ENCODE measurements at places on chromosomes 5 and 9.

- peak; percentile 58 for DNase-seq
Observed at GRCh38 chr5:151223447-151224264, at the start of gene CCDC69. TSS of gene CCDC69 (minus strand) at chr5:151224092. CDS start at chr5:151223970, 122 bp downstream.

DNA sequence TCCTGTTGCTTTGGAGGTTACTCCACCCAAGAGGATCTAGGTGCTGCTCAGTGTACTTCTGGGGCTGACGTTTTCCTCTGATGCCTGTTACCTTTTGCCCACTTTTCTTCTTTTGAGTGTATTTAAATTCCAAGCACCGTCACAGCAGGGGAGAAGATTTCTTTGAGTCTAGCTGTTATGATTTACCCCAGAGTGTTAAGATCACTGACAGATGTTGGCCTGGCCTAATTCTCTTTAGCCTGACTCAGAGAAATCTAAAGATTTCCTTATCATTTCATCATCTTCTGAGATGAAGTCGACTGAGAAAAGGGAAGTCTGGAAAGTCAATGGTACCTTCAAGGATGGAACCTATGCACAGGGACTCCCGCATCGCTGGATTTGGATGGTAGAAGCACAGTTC is 191.5 kb downstream of the FBXL7 start:
- no peak for DNase-seq

DNA sequence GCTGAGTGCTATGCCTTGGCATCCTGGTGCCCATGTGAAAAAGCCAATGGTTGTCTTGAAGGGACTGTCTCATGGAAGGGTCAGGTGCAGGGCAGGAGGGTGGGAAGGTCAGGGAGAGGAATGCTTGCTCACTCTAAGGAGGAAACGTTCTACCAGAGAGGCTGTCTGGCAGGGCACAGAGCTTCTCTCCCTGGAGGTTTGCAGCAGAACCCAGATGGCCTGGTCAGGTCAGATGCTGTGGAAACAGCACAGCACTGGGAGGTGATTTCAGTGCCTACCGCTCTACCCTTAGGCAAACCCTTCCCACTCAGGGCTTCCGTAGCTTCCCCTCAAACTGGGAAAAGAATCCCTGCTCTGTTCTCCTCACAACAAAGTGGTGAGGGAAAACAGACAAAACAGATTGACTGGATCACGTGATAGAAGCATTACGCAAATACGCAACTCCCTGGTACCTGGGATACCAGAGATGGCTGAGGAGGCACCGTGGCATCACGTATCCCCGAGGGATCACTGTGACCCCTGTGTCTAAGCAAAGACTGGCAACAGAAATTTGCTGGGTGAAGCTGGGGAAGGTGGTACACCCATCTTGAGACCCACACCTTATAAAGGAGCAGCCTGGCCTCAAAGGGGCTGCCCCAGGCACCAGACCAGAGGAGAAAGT is 3.9 kb upstream of the MGAT1 start:
- DNase-seq = no peak

GRCh38 chr5:149749481-149750365 is 19.6 kb downstream of the PPARGC1B start:
- DNase-seq = peak; percentile 48

DNA sequence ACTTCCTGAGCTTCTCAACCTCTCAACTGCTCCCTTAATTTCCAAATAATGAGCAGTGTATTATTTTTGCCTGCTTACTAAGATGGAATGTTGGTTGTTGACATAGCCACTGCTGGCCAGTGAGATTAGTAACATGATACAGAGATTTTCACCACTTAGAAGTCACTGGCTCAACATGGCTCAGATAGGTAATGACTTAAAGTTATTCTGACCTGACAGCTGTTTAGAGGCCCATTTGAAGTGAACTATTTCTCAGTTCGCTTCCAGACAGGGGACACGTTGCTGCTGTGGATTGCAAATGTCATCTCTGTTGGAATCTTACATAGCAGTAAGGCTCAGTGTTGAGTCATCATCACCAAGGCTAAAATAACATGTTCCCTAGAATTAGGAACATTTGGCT is 490.2 kb downstream of the TLE4 start:
- DNase-seq = peak; percentile 3

DNA sequence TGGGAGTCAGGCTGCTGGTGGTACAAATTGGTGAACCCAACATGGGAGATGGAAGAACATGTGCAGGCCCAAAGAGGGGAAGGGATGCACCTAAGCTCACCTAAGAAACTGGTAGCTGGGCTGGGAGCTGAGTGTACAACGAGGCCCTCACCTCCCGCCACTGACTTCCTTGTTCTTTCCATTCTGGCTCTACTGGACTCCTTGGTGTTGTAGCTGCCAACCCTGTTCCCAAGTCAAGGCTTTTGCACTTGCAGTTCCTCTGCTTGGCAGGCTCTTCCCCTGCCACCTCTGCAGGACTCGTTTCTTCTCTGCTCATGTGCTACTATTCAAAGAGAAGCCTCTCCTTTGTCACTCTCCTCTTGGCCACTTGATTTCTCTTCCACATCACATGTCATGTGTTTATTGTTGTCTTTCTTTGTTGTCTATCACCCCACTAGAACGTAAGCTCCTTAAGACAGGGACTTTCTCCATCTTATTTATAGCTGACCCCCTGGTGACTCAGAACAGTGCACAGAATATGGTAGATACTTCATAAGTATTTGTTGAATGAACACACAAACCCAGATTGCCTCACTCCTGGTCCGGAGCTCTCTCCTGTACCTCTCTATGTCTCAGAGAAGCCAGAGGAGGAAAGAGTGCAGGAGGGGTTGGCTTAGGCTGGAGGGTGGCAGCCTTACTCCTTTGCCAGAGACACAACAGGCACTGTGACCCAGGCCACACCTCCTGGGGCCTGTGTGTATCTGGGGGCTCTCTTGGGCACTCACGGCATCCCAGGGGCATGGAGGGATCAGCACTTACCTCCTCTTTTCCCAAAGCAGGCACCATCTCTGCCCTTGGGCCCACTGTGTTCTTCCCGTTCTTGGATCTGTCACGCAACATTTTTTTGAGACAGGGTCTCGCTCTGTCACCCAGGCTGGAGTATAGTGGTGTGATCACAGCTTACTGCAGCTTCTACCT is 5.2 kb upstream of the SPINK4 start:
- peak; percentile 74 for DNase-seq

- no peak for DNase-seq
Observed at GRCh38 chr9:92482329-92482728, at the start of gene ASPN. TSS of gene ASPN (minus strand) at chr9:92482506.

- no peak for DNase-seq
Observed at GRCh38 chr5:99088309-99088708, 159.5 kb upstream of the CHD1 start.

GRCh38 chr9:93064392-93065134 is 6.1 kb downstream of the SUSD3 start:
- peak; percentile 26 for DNase-seq

DNA sequence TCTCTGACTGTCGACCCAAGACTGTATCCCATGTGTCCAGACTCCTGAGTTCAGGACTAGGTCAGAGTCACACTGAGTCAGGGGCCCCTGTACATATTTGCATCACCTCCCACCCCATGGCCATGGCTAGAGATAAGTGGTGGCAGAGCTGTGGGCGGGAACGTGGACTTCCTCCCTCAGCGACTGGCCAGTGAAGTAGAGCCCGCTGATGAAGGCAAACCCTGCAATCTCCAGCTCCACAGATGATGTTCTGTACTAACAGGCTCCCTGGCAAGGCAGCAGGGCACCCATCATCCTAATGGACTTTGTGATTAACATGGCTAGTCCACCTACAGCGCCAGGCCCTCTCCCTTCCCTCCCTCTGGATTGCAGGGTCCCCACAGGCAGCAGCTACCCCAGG is 110.5 kb upstream of the LRRTM2 start:
- DNase-seq = no peak

DNA sequence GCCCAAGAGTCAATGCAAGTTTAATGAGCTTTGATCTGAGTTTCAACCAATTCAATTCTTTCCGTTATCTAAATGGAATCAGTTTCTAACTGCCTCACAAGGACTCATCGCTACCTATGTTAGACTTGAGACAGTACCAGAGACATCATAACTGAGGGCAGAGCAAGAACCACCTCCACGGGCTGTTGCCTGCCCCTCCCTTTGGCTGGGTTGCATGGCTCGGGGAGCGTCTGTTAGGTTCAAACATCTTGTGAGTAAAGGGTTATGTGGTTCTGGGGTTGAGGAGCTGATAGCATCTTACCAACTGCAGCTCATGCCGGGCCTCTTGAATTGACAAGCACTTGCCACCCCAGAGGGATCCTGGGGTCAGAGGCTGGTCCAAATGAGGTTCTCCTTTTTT is 457.9 kb downstream of the ENC1 start:
- no peak for DNase-seq

- DNase-seq = no peak
Observed at GRCh38 chr9:130992682-130993032, 16.3 kb upstream of the LAMC3 start.

GRCh38 chr5:167866797-167867196 is 424.6 kb upstream of the WWC1 start:
- no peak for DNase-seq

- no peak for DNase-seq
Observed at GRCh38 chr5:37090781-37091180, 158.4 kb downstream of the CPLANE1 start.

- no peak for DNase-seq
Observed at GRCh38 chr5:122661496-122662180, 113.2 kb upstream of the SNX2 start.

DNA sequence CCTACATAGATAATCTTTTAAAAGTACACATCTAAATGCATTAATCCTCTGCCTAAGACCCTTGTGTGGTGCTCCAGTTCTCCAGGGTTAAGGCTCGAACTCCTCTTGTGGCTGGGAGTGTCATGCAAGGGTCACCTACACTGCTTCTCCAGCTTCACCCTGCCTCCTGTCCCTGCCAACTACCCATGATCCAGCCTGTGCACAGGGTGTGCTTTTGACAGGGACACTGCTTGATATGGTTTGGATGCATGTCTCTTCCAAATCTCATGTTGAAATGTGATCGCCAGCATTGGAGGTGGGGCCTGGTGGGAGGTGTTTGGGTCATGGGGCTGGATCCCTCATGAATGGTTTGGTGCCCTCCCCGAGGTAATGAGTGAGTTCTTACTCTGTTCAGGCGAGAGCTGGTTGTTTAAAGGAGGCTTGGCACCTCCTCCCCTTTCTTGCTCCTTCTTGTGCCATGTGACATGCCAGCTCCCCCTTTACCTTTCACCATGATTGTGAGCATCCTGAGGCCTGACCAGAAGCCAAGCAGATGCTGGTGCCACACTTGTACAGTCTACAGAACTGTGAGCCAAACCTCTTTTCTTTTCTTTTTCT is 48.5 kb downstream of the SLC22A5 start:
- DNase-seq = no peak

DNA sequence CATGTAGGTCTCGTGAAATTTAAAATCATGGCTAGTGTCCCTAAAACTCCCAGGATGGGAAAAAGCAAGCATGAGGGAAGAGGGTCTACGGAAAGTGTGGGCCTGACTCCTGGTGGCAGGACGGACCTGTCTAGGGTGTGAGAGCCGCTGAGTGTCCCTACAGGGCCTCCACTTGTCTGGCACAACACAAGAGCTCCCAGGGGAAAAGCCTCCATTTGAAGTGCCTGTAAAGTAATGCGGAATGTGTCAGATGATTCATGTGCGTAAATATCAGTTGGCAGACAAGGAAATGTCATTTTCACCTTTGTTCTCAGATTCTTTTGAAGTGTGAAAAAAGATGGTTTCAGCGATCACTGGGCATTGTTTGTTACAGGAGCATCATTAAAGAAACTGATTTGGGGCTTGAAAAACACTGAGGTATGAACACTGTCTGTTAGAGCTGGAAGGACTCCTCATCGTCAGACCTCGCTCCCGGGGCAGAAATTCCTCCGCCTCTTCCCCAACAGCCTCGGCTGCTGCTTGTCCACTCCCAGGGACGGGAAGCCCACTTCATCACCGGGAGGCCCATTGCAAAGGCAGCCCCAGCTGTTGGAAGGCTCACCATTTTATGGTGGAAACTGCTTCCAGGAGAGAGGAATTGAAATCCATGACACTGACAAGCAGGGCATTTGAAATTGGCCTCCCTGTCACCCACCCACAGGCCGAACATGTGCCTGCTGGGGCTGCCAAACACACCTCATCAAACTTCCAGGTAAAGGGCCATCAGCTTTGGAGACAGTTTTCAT is 240.8 kb downstream of the FSTL4 start:
- no peak for DNase-seq

- peak; percentile 12 for DNase-seq
Observed at GRCh38 chr9:75200892-75201470, 112.7 kb downstream of the OSTF1 start.

DNA sequence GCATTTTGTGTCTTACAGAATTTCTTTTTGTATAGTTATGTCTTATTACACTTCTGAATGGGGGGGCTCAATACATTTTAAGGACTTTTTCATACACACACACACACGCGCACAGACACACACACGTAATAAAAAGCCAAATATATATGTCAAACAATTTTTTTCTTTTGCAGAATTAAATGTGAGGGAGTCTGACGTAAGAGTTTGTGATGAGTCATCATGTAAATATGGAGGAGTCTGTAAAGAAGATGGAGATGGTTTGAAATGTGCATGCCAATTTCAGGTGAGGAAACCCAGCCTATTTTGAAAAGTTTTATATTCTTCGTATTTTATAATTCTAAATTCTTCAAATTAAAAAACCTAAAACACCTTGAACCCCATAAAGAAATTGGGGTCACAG is 25.6 kb downstream of the TMEFF1 start:
- DNase-seq = peak; percentile 14

- peak; percentile 56 for DNase-seq
Observed at GRCh38 chr5:130279386-130279785, 375.1 kb downstream of the CHSY3 start.

DNA sequence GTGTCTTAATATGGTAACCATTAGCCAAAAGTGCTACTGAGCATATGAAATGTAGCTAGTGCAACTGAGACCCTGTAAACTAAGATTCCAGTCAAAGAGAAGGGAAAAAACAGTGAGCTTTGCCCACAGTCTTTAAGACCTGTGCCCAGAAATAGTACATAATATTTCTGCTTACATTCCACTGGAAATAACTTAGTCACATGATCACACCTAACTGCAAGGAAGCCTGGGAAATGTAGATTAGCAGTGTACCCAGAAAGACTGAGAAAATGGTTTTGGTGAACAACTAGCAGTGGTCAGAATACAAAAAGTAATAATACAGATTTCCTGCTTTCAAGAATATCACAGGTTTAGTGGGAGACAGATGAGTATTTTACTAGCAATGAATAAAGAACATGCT is 2.5 kb upstream of the CPLANE1 start:
- no peak for DNase-seq

DNA sequence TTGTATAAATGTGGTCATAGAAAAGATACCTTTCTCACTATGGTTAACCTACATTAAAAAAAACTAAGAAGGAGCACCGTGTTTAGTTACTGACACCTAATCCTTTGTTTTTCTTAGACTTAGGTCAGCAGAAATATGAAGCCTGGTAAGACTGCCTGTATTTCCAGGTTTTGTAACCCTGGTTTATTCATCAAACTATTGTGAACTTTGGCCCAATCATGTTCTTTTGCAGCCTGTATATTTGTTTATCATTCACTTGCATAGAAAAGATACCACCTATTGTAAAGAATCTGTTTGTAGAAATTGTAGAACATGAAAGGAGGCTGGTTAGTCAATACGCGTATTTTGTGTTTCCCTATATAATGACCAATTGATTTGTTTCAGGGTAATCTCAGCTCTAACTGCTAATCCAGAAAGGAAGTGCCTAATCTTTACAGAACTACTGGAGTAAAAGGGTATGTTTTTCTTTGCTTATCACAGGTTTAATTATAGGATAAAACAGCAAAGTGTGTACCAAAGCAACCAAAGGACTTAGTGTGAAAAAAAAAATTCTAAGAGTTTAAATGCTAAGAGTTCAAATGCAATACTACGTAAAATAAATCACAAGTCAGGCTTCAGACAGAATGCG is 103.6 kb downstream of the LURAP1L start:
- peak; percentile 62 for DNase-seq

- no peak for DNase-seq
Observed at GRCh38 chr9:128020692-128021091, 39.9 kb upstream of the EEIG1 start.
